ENCODE measurements at places on chromosomes 3 and 15.

GRCh38 chr3:172654470-172654869 is 56.4 kb downstream of the NCEH1 start:
- no peak for DNase-seq

GRCh38 chr3:43054754-43055153 is 51.1 kb downstream of the POMGNT2 start:
- no peak for DNase-seq

DNA sequence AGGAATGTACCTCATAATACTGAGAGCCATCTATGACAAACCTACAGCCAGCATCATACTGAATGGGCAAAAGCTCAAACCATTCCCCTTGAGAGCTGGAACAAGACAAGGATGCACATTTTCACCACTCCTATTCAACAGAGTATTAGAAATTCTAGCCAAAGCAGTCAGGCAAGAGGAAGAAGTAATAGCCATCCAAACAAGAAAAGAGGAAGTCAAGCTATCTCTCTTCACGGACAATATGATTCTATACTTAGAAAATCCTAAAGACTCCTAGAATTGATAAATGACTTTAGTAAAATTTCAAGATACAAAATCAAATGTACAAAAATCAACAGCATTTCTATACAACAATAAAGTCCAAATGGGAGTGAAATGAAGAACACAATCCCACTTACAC is 30.2 kb downstream of the OCA2 start:
- DNase-seq, result no peak

GRCh38 chr3:161573136-161573535 is 76.5 kb downstream of the OTOL1 start:
- no peak for DNase-seq

Measured in hepatic stellate cell (primary cell).